ENCODE measurements at places on chromosomes 16 and 17.

- DNase-seq: no peak
These were observed 5.0 kb upstream of the PRSS54 start for GRCh38 chr16:58299757-58300349.

GRCh38 chr16:74439685-74440084 lies 18.4 kb upstream of the CLEC18B start:
- DNase-seq: no peak

DNA sequence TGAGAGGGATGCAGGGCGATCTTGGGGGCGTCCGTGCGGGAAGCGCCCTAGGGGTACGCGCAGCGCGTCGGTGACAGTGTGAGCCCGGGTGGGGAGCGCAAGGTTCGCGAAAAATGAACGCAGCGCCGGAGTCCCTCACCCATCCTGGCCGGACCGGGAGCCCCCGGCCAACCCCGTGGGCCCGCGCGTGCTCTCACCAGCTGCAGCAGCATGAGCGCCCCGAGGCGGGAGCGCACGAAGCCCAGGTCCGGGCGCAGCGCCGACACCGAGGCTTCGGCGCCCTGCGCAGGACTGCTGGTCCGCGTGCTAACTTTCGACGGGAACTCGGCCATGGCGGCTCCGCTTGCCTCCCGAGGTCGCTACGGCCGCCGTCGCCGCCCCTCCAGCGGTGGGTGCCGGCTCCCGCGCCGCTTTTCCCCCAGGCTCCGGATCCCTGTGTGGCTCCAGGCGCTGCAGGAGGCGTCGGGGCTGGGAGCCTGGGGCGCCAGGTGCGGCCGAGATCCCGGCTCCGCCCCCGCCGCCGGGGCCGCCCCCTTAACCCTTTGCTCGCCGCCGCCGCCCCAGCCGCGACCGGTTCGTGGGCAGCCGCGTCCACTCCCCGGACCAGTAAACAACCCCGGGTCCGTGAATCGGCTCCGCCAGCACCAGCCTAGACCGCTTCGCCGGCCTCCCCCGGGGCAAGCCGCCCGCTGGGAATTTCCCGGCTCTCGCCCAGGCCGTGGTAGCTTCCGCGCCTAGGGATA lies at the start of gene PLLP:
TSS of gene PLLP (minus strand) at position 464 of the 743 bp plus-strand sequence. CDS start at position 332, 132 bp downstream.
- no peak for DNase-seq

GRCh38 chr16:81275064-81275532 lies 36.6 kb downstream of the BCO1 start:
- no peak for DNase-seq

GRCh38 chr16:82995924-82996441 lies 369.2 kb downstream of the CDH13 start:
- no peak for DNase-seq

DNA sequence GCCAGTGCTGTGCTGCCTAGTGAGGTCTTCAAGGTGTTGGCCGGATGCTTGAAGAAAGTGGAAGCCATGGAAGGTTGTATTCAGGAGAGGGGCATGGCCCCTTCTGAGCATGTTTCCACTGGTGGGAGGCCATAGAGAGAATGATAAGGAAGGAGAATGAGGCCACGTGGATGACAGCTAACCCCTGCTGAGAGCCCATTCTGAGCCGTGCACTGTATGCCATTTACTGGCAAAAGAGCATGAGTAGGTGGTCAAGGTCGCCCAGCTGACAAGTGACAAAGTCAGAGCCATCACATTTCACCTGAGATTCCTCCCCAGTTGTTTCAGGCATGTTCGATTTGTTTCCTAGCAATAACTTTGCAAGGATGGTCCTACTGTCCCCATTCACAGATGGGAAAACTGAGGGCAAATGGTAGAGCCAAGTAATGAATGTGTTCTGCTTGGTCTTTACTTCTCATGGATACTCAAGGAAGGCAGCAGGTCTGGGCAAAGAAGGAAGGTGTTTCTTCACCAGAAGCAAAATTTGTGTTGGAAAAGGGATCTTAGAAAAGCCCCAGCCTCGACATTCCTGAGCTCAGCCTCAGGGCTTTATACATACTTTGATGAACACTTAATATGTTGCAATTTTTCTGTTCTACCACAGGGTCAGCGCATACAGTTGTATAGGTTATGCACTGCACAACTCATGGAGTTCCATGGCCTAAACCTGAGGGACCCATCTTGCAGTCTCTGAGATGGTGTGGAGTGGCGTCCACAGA lies 10.5 kb upstream of the NKD1 start:
- no peak for DNase-seq

DNA sequence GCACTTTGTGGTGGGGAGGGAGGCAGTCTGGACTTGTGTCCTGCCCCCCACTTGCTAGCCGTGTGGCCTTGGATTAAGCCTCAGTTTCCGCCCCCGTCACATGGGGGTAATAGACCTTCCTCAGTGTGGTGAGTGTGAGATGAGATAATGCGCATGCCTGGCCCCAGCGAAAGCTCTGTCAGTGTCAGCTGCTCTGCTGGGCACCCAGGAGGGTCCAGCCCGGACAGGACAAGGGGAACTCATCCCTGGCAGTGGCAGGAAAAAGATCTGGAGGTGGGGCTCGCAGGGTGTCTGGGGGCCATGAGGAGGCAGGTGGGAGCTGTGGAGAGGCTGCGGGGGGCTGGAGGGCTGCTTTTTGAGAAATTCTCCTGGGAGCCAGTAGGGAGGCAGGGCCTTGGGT lies 63.5 kb downstream of the SRCIN1 start:
- DNase-seq: no peak

GRCh38 chr17:55577687-55578086 lies 66.4 kb upstream of the SMIM36 start:
- no peak for DNase-seq
